ENCODE measurements at places on chromosomes 2 and 18.

GRCh38 chr2:1632002-1632348 lies 112.3 kb downstream of the PXDN start:
- no peak for DNase-seq

DNA sequence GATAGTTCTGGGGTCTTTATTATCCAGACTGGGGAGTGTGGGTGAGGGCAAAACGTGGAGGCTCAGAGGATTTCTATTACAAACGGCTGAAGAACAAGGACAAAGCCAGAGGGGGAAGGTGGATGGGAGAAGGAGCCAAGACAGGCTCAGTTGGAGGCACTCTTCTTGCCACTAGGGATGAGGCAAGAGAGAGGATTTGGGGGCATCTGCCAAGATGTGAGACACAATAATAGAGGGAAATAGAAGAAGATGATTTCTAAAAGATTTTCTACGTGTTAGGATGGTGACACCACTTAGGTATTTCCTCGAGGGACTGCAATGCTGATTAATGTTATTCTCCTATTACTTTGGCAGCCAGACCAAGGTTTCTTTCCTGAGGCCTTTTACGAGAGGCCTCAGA lies 71.8 kb downstream of the APOB start:
- DNase-seq: no peak

DNA sequence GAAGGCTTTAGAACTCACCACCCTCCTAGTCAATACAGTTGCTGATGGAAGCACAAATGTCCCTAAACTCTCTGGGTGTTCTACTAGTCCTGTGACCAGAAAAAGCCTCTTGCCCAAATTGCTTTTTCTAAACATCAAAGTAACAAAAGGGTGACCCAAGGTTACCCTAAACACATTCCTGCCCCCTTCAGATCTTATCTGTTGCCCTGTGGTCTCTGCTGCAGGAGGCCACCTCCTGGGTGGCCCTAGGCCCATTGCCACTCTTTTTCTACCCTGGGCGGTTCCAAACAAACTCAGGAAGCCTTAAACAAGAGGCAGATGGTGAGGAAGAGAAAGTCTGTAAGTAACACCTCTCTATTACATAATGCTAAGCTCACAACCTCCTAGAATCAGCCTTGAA lies 3.3 kb downstream of the RNF152 start:
- DNase-seq: no peak

DNA sequence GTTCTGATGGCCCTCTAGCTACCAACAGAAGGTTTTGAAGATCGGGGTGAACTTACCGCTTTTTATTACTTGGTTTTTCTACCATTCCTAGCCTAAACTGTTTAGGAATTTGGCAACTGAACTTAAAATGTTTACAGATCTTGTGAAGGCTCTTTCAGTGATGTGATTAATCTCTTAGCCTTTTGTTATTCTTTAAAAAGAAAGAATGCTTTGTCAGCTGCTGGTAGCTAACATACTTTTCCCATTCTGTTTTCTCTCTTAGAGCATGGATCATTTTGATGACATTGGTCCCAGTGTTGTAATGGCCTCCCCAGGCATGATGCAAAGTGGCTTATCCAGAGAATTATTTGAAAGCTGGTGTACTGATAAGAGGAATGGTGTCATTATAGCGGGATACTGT lies 18.1 kb downstream of the CPSF3 start:
- no peak for DNase-seq

DNA sequence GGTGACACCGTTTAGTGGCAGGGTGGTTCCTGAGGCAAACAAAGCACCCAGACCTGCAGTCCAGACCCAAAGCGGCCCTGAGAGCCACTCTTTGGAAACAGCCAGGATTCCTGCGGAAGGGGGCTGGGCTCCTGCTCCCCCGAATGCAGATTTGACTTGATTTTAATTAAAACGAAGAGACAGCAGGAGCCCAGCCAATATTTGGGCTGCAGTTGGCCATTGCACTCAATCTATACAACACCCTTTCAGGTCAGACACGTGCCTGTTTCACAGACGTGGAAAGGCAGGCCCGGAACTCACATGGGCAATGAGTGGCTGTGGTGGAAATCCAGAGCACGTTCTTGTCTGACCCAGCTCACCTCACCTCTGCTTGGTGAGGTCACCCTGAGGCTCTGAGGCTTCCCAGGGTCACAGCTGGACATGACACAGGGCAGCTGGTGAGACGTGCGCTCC lies 122.4 kb downstream of the NDUFA10 start:
- DNase-seq: no peak

DNA sequence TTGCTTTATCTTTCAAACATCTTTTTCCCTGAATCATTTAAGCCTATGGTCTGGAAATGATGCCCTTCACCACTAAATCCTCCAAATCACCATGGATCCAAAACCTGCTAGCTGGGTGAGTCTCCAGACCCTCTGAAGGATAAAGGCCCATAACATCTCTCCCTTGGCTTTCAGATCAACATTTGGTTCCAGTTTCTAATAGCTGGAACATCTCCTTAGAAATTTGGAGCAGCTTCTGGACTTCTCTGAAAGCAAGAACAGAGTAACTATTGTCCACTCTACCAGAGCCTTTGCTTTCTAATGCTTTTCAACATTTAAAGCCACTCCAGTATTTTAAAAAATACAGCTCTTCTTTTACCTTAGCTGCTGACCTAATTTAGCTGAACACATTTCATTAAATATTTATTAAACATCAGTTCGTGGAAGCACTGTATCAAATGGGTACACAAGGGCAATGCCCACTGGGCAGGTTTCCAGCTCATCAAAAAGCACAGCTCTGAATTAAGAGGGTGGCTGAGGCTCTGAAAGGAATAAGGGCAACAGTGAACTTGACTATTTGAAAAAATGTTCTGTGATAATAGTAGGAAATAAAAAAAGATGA lies 75.3 kb downstream of the GALNT3 start:
- DNase-seq: no peak

GRCh38 chr2:144472046-144472412 lies 47.9 kb downstream of the ZEB2 start:
- no peak for DNase-seq

DNA sequence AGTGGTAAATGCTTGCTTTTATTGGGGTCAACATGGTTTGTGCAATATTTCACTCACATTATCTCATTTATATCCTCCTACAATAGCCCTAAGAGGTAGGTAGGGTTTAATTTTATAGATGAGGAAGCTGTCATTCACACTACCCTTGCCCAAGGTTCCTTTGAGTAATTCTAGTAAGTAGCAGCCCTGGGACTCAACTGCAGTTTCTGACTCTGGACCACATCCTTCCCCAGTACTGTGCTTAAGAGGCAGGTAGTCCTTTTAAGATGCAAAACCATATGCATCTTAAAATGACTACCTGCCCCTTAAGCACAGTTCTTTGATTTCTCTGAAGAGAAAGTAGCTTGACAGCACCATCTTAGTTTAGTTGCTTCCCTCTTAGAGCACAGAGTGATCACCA lies 15.7 kb upstream of the NT5C1B start:
- no peak for DNase-seq

DNA sequence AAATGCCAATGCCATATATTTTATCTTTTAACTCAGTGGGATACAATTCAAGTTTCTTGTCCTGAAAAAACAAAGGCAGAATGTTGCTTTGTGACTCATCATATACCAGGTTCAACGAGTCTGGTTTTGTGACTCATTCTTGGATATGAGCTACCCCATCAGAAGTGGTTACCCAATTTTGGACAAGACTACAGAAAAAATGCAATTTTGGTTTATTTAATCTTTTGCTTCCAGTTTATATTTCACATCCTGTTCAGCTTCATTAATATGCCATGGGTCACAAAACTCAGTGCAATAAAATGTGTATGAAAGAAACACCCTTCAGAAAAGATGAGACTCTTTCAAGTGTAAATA lies 25.0 kb downstream of the FN1 start:
- no peak for DNase-seq

- DNase-seq: no peak
Measured at GRCh38 chr2:171134624-171135230, 26.0 kb downstream of the TLK1 start.

- no peak for DNase-seq
Measured at GRCh38 chr2:120331903-120332302, 14.0 kb upstream of the INHBB start.

Measured in stimulated activated naive CD8-positive, alpha-beta T cell treated with anti-CD3 and anti-CD28 coated beads, Interleukin-15, Interleukin-2, amounts not matched to agents 100 U/mL and 50 U/mL, for 24 hours (primary cell).